Activated naive CD4-positive, alpha-beta T cell treated with anti-CD3 and anti-CD28 coated beads for 36 hours (primary cell): ENCODE measurements at places on chromosomes 3 and 15. TPM values are rescaled to one million over a fixed set of nuclear protein-coding genes. Genes with fewer than 3 reads are reported as not detected.

- no peak for DNase-seq
- no peak overlapping the region for H3K4me3 ChIP-seq
- H3K4me1 ChIP-seq: no peaks in the 10 kb centered on the region
- H3K36me3 ChIP-seq: peaks cover 19% of the 10 kb centered on the region
Measured at GRCh38 chr3:52752045-52752660, 18.6 kb downstream of the NEK4 start.

DNA sequence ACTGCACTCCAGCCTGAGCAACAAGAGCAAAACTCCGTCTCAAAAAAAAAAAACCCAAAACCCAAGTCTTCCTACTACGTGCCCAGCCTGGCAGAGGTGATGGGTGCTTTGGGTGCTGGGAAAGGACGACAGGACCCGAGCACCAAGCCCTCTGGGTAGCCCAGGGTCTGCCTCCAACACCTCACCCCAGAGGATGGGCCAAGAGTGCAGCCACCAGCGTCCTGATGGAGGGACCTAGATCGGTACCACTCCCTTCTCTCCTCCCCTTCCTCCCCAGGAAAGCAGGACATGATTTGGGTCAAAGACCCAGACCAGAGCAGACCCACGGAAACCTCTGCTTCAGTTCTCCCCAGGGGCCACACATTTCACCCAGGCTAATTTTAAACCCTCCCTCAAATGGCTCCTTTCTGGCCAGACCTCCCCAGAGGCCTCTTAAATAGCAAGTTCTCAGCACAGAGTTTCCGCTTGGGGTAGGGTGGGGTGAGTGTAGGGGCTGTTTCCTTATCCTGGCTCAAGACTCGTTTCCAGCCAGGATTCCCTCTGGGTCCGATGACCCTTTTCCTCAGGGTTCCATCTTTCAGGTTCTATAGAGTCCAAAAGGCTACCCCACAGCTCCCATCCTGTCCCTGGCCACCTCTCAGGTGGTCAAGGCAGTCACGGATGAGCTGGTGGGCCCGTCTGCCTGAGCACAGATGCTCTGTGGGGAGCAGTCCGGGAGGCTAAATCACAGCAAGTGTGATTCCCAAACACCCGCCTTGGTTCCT, 20.5 kb downstream of the RBPMS2 start:
- H3K27ac ChIP-seq: no peak overlapping the region
- DNase-seq: no peak
- no peak overlapping the region for H3K4me3 ChIP-seq
- no peaks in the 10 kb centered on the region for H3K4me1 ChIP-seq

DNA sequence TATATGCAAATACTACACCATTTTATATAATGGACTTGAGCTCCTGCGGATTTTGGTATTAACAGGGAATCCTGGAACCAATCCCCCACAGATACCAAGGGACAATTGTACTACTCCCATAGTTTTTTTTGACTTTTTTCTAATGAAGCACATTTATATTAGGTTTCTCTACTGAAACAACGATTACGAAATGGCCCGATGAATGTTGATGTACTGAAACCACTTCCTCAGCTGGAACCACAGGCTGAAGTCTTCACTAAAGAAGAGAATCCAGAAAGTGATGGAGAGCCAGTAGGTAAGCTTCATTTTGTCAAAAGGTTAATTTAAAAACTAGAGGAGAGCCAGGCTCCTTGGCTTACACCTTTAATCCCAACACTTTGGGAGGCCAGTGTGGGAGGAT, 121.5 kb upstream of the LRRFIP2 start:
- H3K4me1 ChIP-seq: peaks cover 14% of the 10 kb centered on the region
- H3K36me3 ChIP-seq: peaks cover 42% of the 10 kb centered on the region
- no peak overlapping the region for H3K4me3 ChIP-seq
- no peak for DNase-seq
- H3K27ac ChIP-seq: no peak overlapping the region
- no peaks in the 10 kb centered on the region for H3K27me3 ChIP-seq

DNA sequence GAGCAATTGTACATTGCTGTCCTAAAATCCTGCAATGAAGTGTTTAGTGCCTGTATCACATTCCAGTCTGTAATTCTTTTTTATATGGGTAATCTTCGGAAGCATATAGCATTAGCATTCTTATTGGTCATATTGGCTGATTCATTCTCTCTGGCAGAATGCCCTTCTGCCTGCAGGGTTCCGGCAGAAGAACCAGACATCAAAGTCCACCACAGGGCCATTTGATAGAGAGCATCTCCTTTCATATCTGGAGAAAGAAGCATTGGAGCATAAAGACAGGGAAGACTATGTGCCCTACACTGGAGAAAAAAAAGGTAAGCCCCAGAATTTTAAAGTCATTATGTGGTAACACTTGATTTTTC, 39.6 kb downstream of the TMOD3 start:
- H3K36me3 ChIP-seq: peaks cover 44% of the 10 kb centered on the region
- H3K4me1 ChIP-seq: peaks cover 14% of the 10 kb centered on the region
- no peak overlapping the region for H3K4me3 ChIP-seq
- no peak overlapping the region for H3K27ac ChIP-seq

DNA sequence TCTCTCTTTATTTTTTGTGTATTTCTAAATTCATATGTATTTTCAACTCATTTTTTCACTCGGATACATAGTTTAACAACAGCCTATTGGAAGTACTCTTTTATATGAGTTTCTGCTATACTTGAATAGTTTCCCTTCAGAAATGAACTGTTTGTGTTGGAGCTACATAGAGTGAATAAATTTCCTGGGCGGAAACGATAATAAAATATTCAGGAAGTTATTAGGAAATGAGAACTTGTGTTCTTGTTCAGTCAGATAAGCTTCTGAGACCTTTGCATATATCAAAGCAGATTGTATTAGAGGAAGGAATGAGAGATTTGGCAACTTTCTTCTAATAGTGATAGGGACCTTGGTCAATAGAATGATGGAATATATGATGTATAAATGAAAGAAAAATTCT, 27.3 kb downstream of the NEO1 start:
- H3K4me3 ChIP-seq: no peak overlapping the region
- no peaks in the 10 kb centered on the region for H3K36me3 ChIP-seq
- no peaks in the 10 kb centered on the region for H3K4me1 ChIP-seq
- DNase-seq: no peak

The SERPINI2 gene
- not detected for total RNA-seq

The FAM107A gene
- not detected for total RNA-seq
